ENCODE measurements at places on chromosomes 16 and 17.

DNA sequence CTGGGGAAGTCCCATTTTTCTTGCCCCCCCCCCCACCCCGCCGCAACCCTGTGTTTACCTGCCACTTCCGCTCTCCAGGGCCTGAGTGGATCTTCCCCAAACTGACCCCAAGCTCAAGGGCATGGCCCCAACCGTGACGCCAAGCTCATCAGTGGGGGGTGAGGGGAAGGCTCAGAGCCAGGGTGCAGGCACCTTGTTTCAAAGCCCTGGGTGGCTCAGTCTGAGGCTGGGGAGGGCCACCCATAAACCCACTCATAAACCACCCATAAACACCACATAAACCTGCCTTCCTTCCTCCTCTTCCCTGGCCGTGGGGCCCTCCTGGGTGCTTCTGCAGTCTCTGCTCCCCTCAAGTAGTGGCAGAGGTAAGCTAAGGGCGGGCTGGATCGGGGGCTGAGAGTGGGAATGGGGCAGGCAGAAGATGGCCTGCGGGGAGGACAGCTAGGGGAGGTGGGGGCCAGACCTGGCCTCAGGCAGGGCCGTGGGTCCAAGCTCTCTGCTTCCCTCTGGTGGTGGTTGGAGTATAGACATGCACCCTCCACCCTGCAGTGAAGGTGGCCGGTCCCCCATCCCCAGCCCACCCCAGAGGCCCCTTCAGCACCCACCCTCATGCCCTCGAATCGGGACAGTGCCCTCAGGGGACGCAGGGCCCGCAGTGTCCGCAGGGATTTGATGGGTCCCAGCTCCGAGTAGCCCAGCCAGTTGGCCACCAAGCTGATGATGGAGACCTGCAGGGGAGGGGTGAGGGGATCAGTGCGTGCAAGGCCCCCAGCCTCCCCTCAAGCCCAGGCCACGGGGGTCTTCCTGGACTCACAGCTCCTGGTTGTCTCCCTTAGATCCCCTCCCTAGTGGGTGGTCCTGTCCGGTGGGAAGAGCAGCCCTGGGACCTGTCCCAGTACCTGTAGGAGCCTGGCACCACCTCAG, 14.6 kb upstream of the CD79B start:
- DNase-seq, result no peak

DNA sequence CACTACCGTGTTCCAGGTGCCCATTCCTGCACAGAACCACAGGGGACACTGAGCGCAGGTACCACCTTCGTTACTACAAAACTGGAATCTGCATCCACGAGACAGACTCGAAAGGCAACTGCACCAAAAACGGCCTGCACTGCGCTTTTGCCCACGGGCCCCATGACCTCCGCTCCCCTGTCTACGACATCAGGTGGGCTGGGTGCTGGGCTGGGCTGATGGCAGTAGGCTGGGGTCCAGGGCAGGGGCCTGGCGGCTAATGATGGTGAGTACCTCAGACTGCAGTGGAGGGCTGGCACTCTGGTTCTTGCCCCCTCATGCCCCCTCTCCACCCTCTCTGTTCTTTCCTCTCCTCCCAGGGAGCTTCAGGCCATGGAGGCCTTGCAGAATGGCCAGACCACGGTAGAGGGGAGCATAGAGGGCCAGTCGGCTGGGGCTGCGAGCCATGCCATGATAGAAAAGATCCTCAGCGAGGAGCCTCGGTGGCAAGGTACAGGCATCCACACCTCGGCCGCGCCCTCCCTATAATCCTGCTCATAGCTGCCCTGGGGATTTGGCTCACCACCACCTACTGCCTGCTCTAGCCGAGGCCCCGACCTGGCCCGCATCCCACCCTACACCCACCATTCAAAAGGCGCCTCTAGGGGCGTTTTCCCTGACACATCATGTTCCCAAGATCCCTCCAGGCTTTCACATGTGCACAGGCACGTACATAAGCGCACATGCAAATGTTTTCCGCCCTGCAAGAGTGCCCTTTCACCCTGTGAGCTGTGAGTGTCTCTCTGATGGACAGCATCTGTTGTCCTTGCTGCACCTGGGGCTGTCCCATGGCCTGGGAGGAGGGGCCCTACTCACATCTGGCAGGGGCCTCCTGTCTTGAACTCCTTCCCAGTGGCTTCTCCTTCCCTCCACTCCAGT, 27.7 kb downstream of the UNK start:
- DNase-seq, result no peak

GRCh38 chr17:82840431-82840831, 609 bp upstream of the ZNF750 start:
- DNase-seq, result no peak

- peak; percentile 65 for DNase-seq
Observed at GRCh38 chr17:42678951-42679491, 2.2 kb upstream of the PLEKHH3 start.

DNA sequence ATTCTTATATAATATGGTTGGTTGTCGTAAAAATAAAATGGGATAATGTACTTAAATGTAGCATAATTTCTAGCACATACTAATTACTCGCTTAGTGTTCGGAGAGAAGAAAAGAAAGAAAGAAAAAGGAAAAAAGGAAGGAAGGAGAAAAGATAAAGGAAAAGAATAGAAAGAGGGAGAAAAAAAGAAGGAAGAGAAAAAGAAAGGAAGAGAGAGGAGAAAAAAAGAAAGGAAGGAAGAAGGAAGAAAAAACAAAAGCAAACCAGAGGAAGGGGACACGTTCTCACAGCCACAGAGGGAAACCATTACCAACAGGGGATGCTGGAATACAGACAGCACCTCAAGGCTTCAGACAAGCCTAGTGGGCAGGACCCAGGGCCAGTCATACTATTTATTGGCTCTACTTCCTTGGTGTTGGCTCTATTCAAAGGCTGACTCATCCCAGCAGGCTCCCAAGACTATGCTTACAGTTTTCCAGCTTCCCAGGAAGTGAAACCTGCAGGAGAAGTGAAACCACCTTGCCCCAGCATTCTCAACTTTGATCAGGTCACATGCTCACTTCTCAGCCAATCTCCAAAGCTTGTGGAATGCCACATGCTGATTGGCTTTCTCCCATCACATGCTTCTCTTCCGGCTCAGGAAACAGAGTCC, 273.5 kb upstream of the IRX5 start:
- DNase-seq, result no peak

DNA sequence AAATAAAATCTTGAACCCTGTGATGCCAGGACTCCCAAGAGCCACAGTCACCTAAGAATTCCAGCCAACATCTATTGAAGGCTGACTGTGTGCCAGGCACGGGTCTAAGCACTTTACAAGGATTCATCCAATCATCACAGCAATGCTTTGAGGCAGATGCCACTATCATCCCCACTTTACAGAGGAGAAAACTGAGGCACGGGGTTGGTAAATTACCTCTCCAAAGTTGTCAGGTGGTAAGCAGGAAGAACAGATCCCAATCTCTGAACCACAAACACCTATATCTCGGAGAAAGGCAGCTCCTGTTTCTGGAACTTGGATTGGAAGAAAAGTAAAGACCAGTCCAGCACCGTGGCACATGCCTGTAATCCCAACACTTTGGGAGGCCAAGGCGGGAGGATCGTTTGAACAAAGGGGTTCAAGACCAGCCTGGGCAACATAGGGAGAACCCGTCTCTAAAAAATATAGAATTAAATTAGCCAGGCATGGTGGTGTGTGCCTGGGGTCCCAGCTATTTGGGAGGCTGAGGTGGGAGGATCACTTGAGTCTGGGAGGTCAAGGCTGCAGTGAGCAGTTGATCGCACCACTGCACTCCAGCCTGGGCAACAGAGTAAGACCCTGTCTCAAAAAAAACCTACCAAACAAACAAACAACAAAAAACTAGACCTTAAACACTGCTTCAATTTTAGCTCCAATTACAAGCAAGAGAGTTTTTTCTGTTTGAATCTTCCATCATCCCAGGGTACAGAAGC, 60.7 kb upstream of the SIAH1 start:
- no peak for DNase-seq

- DNase-seq, result peak; percentile 81
Observed at GRCh38 chr17:65564793-65565192, 3.3 kb upstream of the AXIN2 start.

All from right hindlimb (tissue), 1 donor.